ENCODE measurements at places on chromosomes 11 and 22. TPM values are rescaled to one million over a fixed set of nuclear protein-coding genes. Genes with fewer than 3 reads are reported as not detected.
A peak's percentile ranks its signal among the peaks of the same experiment; 100 is the strongest.

DNA sequence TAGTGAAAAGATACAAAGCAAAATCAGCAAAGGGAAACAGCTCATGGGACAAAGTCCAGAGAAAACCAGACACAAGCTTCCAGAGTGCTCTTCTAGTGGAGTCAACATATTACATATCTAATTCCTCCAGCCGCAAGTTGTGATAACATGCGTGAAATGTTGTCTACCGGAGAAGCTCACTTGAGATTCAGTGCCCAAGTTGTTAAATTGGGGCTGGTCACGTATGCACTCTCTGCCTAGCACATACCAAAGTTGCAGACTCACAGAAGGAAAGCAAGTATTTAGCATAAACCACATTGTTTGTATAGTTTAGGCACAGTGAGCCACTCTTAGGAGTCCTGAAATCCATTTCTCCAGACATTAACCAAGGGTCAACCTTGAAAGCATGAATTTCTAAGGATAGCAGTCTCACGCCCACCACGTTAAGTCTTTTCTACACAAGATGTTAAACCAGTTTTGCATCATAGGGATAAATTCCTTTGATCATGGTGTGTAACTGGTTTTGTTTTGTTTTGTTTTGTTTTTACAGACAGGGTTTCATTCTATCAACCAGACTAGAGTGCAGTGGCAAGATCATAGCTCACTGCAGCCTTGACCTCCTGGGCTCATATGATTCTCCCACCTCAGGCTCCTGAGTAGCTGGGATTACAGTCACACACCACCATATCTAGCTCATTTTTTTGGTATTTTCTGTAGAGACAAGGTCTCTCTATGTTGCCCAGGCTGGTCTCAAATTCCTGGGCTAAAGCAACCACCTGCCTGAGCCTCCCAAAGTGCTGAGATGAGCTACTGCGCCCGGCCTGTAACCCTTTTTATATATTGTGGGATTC, 39.5 kb upstream of the EP300 start:
- DNase-seq, result peak; percentile 45

- no peak for DNase-seq
Measured at GRCh38 chr11:36002196-36002595, 58.3 kb downstream of the LDLRAD3 start.

- DNase-seq, result no peak
Measured at GRCh38 chr11:26287067-26287518, 44.8 kb upstream of the ANO3 start.

- DNase-seq, result no peak
Measured at GRCh38 chr11:68827733-68828132, 14.0 kb downstream of the CPT1A start.

- no peak for DNase-seq
Measured at GRCh38 chr22:48105259-48105658, 1342.8 kb downstream of the TBC1D22A start.

GRCh38 chr11:48122246-48122645, 94.4 kb upstream of the OR4B1 start:
- no peak for DNase-seq

DNA sequence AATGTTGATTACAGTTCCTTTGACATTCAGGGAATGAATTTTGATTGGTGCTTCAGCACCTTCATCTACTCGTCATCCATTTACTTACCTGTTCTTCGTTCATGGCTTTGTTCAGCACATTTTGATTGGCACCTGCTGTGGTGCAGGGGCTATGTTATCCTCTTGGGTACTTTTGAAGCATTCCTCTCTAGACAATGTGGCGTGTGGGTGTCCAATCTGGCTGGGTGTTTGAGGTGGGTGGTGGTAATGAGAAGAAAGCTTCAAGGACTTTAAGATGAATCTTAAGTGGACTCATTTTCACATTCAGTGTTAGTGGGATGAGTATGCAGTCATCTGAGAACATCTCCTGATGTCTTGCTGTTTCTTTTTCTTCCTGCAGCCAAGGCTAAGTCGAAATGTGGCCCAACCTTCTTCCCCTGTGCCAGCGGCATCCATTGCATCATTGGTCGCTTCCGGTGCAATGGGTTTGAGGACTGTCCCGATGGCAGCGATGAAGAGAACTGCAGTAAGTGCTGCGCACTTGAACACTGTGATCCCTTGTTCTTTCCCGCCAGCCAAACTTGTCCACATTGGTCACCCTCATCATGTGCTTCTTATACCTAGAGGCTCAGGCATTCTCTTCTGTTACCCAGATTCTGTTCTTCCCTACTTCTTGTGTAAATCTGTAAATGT, 137.5 kb downstream of the LDLRAD3 start:
- no peak for DNase-seq

GRCh38 chr22:49469896-49470740, 357.6 kb downstream of the BRD1 start:
- DNase-seq, result no peak

DNA sequence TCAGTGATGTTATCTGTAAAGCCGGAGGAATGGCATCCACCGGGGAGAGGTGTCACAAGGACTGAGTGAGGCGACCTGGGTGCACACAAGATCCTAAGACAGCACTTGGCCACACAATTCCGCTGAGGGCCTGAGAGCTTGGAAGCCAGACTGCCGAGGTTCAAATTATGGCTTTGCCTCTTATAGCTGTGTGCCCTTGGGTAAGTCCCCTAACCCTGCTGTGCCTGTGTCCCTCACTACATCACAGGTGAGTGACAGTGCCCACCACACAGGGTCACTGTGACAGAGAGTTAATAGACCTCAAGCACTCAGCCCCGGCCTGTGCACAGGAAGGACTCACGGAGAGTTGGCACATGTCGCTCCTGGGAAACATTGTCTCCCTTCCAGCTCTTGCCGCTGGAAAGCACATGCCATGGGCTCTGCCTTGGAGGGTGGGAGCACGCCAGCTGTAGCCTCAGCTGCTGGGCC, 592 bp downstream of the RHOD start:
- no peak for DNase-seq

GRCh38 chr11:113673550-113674396, 32.3 kb downstream of the TMPRSS5 start:
- DNase-seq, result no peak

Gene IGLL1
- polyA plus RNA-seq, result 0.28 TPM

Gene MS4A6A
- polyA plus RNA-seq, result 16.9 TPM

Gene SCN2B
- 3.5 TPM for polyA plus RNA-seq

Gene ELF5
- polyA plus RNA-seq, result 59.6 TPM

Gene CLDN5
- polyA plus RNA-seq, result 16.3 TPM

Gene DCDC1
- 5.7 TPM for polyA plus RNA-seq

Gene P2RX3
- polyA plus RNA-seq, result 0.53 TPM

Data from renal cortex interstitium (tissue), 15 donors.